ENCODE measurements at places on chromosomes 12 and 14. TPM values are rescaled to one million over a fixed set of nuclear protein-coding genes. Genes with fewer than 3 reads are reported as not detected.

- DNase-seq = no peak
These were observed 220.1 kb downstream of the GALC start for GRCh38 chr14:87772854-87773253.

KRT85 gene
- total RNA-seq = not detected

ASCL4 gene
- not detected for total RNA-seq

GRCh38 chr12:54024127-54024526 lies 4.1 kb upstream of the HOXC6 start:
- DNase-seq = no peak

DNA sequence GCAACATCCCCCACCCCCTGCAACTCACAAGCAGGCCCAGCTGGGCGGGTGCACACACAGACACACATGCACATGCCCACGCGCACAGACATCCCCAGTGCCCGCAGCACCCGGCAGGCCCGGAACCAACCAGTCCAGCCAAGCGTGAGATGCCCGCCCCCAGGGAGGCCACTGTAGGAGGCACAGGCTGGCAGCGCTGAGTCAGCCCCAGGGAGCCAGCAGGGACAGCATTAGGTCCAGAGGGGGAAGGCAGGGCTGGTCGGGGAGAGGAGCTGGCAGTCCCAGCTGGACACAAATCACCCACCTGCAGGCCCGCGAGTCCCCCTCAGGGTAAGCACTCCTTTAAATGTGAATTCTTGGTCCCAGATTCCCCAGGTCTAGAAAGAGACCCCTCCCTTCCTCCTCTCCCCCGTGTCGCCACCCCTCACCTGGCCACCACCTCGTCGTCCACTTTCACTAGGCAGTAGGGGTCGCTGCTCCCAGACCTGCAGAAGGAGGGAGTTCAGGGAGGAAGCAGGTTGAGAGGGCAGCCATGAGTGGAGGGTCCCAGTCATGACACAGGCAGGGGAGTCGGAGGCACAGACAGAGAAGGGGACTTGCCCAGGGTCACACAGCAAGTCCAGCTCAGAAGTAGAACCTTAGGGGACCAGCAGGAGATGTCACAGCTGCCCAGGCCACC lies 5.0 kb downstream of the RASAL1 start:
- no peak for DNase-seq

IFT43 gene
- total RNA-seq = 20.0 TPM

DNA sequence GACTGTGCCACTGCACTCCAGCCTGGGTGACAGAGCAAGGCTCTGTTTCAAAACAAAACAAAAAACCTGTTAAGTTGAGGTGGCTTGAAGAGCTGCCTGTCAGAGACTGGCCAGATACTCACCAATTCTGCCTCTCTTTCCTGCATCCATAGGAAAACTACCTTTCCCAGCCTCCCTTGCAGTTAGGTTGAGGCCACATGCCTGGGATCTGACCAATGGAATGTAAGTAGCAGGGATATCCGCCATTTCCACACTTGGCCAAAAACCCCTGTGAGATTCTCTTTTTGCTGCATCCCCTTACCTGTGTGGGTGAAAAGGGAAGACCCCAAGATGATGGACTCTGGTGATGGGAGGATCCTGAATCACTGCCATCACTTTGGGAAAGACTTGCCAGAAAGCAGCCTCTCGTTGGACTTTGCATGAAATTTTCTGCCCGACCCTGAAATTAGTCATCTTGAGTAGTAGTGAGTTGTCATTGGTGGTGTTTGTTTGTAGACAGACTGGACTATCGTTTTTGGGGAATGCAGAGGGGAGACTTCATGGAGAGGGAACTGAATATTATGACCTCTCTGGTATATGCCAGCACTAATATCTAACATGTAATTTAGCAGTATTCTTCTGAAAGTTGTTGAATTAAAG lies 14.0 kb downstream of the GPR68 start:
- no peak for DNase-seq

DNA sequence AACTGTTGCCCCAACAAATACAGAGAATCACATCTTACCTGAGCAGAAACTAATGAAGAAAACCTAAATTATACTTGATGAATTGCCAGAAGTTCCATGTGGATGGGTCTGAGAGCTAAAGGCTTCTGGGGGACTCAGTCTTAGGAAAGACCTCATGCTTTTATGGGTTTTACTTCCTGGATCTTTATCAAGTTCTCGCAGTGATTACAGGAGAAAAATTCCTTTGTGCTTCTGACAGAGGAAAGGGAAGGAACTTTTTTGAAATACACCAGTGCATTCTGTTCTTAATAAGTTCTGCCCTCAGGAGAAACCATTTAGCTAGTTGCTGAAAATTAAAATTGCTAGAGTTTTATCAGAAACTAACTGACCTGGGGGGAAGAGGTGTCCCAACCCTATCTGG lies 203.9 kb upstream of the KITLG start:
- no peak for DNase-seq

Data from Panc1 (cell line).